LHCN-M2 (cell line): ENCODE measurements at places on chromosomes 13 and 19.

DNA sequence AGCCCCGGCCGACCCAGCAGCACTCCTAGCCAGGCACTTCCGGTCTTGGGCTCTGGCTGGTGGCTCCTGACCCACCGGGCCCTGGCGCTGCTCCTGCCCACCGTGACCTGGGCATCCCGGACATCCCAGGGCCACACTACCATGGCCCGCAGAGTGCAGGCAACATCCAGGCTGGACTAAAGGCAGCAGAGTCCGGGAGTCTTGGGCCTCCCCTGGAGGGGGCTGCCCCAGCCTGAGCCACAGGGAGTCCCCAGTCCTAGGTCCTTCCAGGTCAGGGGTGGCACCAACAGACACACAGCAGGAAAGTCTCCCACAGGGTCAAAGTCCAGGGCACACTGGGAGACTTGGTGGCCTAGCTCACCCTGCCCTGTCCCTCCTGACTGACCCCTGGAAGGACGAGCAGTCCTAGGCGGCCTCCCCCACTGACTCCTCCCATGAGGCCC is 10.8 kb downstream of the LSM4 start:
- no peak for DNase-seq

- peak; percentile 15 for DNase-seq
Measured at GRCh38 chr13:109427148-109427547, 359.2 kb downstream of the IRS2 start.

- no peak for DNase-seq
Measured at GRCh38 chr19:10339380-10339960, at the start of gene ICAM3. TSS of gene ICAM3 (minus strand) at chr19:10339624. CDS start at chr19:10339614, 10 bp downstream.

DNA sequence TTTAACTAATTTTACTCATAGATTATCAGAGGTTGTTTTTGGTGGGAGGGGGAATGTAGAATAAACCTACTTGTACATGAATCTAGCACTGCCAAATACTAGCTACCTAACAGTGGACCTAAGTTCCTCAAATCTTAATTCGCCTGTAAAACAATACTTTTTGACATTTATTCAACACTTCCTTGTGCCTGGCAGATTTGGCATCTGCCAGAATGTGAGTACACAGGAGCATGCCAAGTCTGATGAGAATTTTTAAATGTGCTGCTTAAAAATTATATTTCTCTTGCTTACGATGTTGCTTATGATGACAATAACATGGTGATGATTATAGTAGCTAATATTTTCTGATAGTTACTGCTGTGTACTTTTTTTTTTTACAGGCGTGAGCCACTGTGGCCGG is 240.2 kb upstream of the STARD13 start:
- DNase-seq = no peak

GRCh38 chr19:18150776-18151624 is 2.0 kb upstream of the PIK3R2 start:
- no peak for DNase-seq

DNA sequence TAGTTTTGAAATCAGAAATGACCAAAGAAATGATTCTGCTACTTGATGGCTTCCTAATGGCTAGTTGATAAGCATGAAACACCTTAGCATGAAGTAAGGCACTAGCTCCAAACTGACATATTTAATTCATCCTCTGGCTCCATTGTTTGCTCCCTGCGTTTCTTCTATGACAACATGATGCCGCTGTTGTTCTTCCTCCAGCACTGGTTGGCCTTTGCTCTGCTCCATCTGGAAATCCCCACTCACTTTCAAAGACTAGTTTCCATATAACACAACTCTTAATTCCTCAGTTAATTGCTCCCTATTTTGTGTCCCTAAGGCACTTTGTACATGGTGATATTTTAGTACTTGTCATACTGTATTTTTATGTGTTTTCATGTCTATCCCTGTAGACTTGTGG is 151.6 kb downstream of the GPC6 start:
- DNase-seq = no peak

DNA sequence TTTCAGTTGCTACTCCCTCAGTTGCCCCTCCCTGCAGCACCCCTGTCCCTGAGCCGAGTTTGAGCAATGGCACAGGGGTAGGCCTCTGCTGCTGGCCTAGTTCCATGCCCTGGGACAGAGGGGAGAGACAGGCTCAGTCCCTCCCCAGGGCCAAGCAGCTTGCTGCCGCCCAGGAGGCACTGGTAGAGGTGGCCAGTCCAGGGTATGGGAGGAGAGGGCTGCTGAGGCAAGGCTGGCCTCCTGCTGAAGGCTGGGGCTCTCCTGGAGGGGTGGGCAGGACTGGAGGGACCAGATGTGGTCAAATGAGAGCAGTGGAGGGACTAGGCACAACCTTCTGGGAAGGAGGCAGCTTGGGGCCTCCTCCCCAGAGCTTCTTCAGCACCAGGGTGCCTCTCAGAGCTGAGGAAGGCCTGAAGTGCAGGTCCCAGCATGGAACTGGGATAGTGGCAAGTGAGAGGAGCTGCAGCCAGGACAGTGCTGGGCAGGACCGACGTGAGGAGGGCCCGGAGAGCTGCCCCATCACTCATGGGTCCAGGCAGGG is 29.8 kb upstream of the VSTM2B start:
- DNase-seq = no peak
